NCI-H510A (cell line): ENCODE measurements at places on chromosomes 12 and 14.

- DNase-seq: no peak
These were observed at the start of gene AKT1 for GRCh38 chr14:104794993-104795780. TSS of gene AKT1 (minus strand) at chr14:104795748. CDS start at chr14:104792643, 3,105 bp downstream.

DNA sequence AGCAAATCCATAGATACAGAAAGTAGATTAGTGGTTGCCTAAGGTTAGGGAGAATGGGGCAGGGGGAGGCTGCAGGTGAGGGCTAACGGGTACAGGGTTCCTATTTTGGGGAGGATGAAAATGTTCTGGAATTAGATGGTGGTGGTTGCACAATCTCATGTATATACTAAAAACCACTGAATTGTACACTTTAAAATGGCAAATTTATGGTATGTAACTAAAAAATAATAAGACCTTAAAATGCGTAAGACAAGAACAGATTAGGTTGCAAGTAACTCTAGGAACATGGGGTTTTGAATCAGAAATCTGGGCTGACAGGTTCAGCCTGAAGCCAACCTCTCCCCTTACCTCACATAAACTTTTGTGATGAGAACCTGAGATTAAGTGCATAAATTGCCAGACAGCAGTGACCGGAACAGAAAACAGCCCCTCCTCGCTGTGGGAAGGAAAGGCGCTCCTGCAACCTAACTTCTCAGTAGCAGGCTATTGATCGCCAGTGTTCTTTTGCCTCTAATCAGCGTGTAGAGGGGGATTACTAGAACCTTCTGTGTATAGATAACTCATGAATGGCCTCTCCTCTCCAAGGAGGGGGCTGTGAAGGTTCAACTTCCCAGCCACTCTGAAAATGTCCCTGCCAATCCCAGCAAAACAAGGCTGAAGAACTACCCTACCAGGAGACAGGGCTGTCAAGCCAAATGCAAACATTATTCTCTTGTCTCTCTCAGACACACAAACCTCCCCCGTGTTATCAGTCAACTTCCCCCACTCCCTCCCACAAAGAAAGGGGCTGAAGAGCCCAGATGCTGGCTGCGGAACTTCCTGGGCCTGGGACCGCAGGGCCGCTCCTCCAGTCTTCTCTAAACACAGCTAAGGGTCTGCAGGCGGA lies 1.9 kb downstream of the SSH1 start:
- no peak for DNase-seq

GRCh38 chr12:88391556-88391955 lies 188.7 kb downstream of the KITLG start:
- DNase-seq: no peak

DNA sequence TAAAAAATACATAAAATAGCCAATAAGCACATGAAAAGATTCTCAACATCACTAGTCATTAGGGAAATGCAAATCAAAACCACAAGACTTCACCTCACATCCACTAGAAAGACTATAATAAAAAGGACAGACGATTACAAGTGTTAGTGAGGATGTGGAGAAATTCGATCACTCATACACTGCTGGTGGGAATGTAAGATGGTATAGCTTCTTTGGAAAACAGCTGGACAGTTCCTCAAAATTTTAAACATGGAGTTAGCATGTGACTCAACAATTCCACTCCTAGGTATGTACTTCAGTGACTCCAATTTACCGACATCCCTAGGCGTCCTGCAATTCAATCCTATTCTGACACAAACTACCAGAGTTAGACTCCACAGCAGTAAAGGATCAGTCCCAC lies 13.7 kb downstream of the TRIM9 start:
- DNase-seq: no peak

DNA sequence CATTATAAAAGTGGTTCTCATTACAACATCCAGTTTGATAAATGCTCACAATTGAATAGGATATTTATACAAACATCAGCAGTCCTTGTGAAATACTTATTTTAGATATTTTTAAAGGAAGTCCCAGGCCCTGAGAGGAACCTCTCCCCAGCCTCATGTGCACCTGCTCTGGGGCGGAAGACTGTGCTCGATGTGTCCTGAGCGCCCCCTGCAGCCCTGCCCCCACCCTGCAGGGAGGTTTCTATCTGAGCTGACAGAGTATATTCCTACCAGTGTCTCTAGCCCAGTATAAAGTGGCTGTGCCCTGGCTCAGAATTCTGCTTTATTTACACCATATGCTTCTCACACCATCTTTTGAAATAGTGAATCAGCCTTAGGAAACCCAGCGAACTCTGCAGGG lies 1349.1 kb downstream of the TMEM121 start:
- no peak for DNase-seq

- no peak for DNase-seq
These were observed 8.7 kb downstream of the ZCCHC8 start for GRCh38 chr12:122491991-122492390.

GRCh38 chr12:120010661-120011230 lies 21.7 kb downstream of the BICDL1 start:
- no peak for DNase-seq

DNA sequence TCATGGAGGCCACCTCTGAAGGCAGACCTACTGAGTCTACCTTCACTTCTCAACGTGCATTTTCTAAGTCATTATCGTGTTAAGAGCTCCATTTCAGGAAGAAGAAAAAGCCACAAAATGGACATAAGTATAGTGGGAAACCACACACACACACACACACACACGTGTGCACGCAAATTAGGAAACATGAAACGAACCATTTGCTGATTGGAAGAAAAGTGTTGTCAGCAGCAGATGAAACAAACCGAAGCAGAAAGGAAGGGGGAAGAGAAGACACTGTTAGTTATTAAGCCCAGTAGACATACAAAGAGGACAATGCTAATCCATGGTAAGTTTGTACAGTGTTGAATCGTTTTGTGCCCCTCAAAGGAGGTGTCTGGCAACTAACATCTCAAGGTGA lies 9.9 kb upstream of the VPS33A start:
- DNase-seq: no peak

DNA sequence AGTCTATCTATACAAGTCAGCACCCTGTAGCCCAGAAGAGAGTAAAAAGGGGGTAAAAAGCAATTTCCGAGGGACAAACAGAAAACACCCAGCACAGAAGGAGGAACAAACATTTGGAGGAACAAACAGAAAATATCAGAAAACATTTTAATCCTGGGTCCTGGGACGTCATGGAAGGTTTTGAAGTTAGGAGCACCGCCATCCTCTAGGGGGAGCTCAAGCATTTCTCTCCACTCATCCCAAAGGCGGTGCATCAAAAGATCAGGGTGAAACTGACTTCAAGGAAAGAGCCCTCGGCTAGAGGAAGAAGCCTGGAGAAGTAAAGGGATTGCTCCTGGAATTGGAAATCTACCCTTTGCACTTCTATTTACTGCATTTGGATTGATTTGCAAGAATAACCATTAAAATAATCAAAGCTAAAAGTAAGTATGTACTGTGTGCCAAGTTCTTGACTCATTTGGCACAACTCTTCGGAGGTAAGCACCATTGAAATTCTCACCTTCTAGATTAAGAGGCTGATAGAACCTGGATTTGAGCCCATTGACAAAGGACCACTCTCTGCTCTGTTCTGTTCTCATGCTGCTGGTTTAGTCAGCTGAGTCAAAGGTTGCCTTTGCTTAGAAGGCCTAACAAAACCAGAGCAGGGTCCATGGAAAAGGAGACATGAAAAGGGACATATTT lies 17.2 kb upstream of the POC1B start:
- peak; percentile 36 for DNase-seq

- no peak for DNase-seq
These were observed 658 bp upstream of the CEP128 start for GRCh38 chr14:80942191-80942600.

DNA sequence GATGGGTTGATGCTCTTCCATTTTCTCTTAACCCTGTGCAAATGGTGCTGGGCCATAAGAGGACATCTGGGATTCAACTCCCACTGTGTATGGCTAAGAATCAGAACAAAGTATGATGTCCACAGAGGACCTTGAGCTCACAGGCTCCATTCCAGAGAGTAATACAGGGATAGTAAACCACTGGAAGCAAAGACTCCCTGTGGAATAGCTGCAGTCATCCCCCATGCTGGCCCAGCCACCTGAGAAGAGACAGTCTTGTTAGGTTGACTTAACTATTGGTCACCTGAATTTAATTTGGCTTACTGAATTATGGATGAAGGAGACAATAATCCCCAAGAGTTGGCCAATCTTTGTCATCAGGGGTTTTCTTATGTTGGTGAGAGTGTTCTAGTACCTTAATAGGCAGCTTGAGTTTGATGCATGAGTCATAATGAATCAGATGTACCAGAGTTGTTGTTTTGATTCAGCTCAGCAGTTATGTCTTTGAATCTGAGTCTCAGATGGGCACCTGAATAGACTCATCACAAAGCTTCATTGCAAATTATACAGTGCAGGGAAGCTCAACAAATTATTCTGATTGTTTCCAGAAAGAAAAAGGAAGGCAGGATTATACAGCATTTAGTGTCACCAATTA lies 122.7 kb downstream of the SSPN start:
- no peak for DNase-seq

GRCh38 chr12:2834581-2835491 lies at the start of gene NRIP2:
TSS of gene NRIP2 (minus strand) at chr12:2835035. CDS start at chr12:2834983, 52 bp downstream.
- no peak for DNase-seq

GRCh38 chr12:13915096-13915495 lies 66.3 kb downstream of the GRIN2B start:
- DNase-seq: no peak

GRCh38 chr12:92085040-92085735 lies 60.5 kb downstream of the BTG1 start:
- DNase-seq: no peak

GRCh38 chr12:64912516-64913255 lies 88.2 kb downstream of the TBC1D30 start:
- DNase-seq: no peak

DNA sequence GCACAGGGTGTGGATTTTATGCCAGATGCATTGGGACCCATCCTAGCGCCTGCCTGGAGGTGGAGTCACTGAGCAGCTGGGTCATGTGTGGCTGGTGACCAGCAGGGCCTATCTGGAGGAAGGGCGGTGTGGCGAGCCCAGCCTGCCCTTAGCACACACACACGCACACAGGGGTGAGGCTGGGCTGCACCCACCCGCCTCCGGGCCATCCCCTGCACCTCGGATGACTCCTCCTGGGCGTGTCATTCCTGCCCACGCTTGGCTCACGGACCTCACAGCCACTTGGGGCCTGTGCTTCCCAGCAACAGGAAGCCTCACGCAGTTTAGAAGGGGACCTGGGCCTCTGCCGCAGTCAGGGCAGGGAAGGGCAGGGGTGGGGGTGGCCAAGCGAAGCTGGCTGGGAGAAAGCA lies 36.2 kb upstream of the FZD10 start:
- no peak for DNase-seq

- no peak for DNase-seq
These were observed 33.5 kb upstream of the PPFIA2 start for GRCh38 chr12:81792666-81793065.

GRCh38 chr14:69572841-69573135 lies 1.9 kb downstream of the CCDC177 start:
- no peak for DNase-seq

GRCh38 chr12:64673490-64674169 lies 63.3 kb downstream of the RASSF3 start:
- no peak for DNase-seq

DNA sequence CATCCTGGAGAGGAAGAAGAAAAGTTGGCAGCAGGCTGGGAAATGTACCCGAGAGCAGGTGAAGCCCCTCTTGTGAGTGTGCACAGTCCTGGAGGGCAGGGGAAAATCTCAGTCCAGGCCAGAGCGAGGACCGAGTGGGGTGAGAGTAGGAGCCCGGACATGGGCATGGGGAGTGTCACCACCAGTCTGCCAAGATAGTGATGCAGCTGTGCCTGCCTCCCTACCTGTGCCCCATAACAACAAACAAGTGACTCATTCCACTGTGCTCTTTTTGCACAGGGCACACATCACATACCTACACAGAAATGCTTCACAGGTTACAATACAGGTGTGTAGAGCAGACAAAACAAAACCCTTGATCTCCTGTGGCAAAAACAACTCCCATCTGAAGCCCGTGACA lies 205.9 kb upstream of the PELI2 start:
- DNase-seq: no peak

GRCh38 chr14:49992901-49993339 lies 100.0 kb downstream of the ARF6 start:
- DNase-seq: no peak

GRCh38 chr14:68703093-68703492 lies 89.8 kb downstream of the ZFP36L1 start:
- no peak for DNase-seq

- no peak for DNase-seq
These were observed 15.7 kb downstream of the FAR2 start for GRCh38 chr12:29164477-29165393.

DNA sequence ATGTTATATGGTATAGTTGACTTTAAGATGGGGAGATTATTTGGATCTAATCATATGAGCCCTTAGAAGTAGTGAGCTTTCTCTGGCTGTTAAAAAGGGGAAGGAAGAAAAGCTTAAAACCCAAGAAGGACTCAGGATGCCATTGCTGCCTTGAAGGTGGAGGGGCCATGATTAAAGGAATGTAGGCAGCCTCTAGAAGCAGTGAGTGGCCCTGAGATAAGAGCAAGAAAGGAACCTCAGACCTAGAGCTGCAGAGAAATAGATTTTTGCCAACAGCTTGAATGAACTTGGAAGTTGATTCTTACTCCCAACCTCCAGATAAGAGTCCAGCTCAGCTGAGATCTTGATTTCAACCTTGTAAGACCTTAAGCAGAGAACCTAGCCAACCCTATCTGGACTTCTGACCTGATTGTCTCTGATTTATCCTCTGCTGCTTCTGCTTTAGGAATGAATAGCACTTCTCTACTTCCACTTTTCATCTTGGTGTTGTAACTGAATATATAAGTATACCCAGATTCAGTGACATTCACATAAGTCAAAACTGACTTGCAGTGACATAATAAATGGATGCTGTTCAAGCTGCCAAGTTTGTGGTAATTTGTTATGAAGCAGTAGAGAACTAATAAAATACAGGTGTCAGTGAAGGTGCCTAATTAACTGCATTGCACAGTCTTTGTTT lies 33.5 kb downstream of the RAD51B start:
- DNase-seq: no peak

DNA sequence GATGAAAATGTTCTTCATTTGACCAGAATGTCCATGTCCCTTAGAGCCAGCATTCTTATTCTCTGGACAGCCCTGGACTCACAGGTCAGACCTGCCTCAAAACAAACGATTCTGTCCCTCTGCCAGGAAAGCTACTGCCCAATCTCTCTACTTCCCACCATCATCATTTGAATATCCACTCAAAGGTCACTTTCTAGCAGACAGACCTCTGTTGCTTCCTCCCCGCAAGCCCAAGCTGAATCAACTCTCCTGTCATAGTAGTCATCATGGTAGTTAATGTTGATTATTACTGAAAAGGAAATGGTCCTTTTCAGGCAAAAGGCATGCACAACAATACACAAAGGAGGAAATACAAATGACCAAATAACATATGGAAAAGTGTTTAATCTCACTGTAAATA lies 39.6 kb upstream of the CPM start:
- no peak for DNase-seq

GRCh38 chr12:62725781-62726180 lies 209.2 kb downstream of the PPM1H start:
- no peak for DNase-seq

DNA sequence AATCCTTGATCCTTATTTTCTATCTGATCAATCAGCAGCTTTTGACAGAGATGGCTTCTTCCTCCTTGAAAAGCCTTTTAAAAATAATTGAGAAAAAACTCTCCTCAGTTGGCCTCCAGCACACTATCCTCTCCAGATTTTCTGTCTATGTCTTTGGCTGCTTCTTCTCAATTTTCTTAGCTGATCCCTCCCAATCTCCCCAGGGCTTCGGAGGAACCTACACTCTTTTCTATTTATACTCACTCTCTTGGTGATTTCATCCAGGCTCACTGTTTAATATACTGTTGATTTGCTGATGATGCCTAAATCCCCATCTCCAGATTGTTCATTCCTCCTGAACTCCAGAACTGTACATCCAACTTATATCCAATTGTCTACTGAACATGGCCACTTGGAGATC lies 54.8 kb downstream of the RDH12 start:
- no peak for DNase-seq
